Ureter (tissue), 1 donor: ENCODE measurements at places on chromosomes 16 and 17. TPM values are rescaled to one million over a fixed set of nuclear protein-coding genes. Genes with fewer than 3 reads are reported as not detected.

Gene HYDIN
- total RNA-seq: 8.4 TPM

Gene FDXR
- 18.4 TPM for total RNA-seq

Gene SSTR5
- 0.47 TPM for total RNA-seq

Gene PTX4
- 0.34 TPM for total RNA-seq

Gene TAC4
- not detected for total RNA-seq

Gene PRSS22
- 41.2 TPM for total RNA-seq

Gene TMED6
- total RNA-seq: 1.5 TPM

Gene RGS9
- total RNA-seq: 6.1 TPM

Gene OTOA
- 0.70 TPM for total RNA-seq

Gene IGF2BP1
- total RNA-seq: not detected

Gene ERCC4
- total RNA-seq: 16.2 TPM

Gene QRICH2
- total RNA-seq: 1.9 TPM

Gene SLC5A10
- not detected for total RNA-seq

- DNase-seq: peak; percentile 87
These were observed 52.1 kb downstream of the CUEDC1 start for GRCh38 chr17:57902800-57903759.

DNA sequence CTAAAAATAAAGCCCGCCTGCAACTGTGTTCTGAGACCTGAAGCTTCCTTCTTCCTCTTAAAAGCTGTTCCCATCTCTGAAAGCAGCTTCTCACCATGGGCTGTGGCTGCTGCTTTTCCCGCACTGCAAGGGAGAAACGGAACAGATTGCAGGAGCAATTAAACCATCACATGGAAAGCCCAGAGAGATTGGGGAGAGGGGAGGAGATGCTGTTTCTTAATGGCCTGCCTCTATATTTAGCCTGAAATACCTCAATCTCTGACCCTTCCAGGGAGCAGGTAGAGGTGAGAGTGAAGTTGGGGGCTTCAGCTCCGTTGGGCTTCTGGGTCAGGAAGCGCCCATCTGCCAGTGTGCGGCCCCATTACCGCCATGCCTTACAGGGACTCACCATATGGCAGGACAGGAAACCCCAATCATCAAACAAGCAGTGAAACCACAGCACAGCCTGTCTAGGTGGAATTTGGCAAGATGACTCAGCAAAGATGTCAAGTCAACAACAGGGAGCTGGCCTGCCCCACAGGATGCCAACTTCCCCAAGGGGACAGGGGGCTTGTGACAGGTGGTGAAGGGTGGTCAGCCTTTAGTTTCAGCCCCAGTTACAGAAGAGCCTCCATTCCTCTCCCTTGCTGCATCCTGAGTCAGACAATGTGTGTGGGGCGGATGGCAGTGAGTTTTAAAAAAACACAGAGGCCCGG lies 286.6 kb upstream of the CCL2 start:
- no peak for DNase-seq

DNA sequence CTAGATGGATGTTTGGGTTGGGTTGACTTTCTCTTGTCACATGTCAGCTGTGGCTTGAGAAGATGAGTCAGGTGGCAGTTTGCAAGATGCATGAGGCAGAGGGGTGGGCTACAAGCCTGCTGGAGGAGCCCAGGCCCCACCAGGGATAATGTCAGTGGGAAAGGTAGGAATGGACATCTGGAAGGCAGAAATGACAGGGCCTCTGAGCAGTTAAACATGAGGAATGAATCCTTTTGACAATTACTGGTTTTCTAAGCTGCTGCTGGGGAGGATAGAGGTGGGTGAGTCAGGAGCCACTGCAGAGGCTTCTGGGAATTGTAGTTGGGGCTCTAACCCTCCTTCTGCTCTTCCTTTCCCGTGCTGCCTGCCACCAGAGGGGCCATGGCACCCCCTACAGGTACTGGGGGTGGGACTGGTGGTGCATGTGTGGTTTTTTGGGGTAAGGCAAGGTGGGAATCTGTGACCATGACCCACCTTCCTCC lies 15.7 kb downstream of the SLC52A1 start:
- DNase-seq: no peak

DNA sequence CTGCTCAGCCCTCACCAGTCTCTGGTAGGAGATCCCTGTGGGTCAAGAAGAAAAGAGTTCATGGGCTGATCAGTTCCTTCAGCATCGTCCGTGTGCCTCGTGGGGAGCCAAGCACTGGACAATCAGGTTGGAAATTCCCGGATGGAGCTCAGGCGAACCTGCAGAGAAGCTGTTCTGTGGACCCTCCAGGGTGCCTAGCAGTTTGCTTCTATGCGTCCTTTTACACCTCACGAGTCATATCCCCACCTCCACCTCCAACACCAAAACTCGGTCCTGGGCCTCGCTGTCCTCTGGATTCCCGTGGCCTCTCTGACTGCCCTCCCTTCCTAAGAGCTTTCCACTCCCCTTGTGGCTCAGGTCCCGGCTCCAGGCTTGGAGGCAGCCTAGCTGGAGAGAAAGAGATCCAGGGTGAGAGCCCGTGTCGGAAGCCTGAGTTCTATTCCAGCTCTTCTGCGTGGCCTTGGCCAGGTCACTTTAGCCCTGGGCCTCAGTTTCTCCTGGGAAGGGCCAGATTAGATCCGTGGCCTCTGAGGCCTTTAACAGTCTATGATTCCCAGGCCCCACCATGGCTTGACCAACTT lies 26.2 kb upstream of the PIK3R6 start:
- no peak for DNase-seq

DNA sequence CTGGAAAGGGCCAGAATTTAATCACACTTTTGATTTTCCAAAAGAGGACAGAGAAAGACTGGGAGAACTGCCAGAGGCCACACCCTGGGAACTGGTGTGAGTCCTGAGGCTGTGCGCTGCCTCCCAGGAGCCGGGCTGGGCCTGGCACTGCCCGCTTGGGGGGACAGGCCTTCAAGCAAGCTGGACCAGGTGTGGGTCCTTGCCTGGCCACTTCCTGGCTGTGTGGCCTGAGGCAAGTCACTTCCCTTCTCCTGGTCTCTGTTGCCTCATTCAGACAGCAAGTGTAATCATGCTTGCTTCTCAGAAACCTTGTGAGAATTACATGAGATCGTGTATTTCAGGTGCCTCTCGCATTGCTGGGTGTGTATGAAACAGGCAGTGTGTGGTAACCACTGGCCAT lies 143.0 kb downstream of the SNX29 start:
- no peak for DNase-seq

- DNase-seq: peak; percentile 39
These were observed 146.4 kb upstream of the CHMP6 start for GRCh38 chr17:80845069-80845862.

- DNase-seq: no peak
These were observed 818 bp upstream of the BCAS3 start for GRCh38 chr17:60676758-60677307.

DNA sequence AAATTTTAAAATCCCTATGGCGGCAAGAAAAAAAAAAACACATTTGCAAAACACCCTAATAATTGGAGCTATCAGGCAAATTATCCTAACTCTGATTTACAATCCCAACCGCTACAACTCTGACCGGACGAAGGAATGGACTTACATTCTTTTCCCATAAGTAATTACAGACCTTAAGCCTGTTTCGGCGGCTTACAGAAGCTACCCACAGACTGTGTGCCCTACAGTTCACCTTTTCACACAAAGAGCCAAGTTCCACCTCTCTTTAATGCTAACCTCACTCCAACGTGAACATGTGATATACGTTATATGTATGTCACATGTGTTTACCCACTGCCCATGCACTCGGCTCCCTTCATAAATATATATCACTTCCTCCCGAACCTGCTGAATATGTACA lies 8.7 kb upstream of the MEAK7 start:
- DNase-seq: no peak

GRCh38 chr16:6926762-6927161 lies 405.9 kb upstream of the RBFOX1 start:
- no peak for DNase-seq

GRCh38 chr16:4172070-4172469 lies 55.8 kb upstream of the ADCY9 start:
- no peak for DNase-seq

DNA sequence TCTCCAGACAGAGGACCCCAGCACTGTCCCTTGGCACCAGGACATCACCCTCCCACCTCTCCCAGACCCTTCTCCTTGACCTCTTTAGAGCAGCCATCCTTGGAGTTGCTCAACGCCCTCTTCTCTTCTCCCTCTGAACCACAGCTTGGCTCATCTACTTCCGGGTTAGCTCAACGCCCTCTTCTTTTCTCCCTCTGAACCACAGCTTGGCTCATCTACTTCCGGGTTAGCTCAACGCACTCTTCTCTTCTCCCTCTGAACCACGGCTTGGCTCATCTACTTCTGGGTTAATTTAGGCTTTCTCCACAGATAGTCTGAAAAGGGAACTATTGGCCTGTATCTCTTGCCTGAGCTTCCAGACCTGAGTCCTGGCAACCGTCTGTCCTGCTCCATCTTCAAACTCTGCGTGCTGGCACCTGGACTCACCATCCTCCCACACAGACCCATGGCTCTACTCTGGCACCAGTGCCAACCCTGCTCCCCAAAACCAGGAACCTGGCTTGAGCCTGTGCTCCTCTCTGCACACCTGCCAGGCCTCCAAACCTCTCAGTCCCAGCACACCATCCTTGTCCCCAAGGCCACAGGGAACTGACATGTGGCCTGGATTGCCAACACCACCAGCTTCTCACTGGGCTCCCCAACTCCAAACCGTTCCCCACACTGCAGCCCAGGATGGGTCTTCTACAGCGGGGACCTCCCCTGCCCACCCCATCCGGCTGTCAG lies 25.3 kb upstream of the FAAP100 start:
- DNase-seq: no peak

DNA sequence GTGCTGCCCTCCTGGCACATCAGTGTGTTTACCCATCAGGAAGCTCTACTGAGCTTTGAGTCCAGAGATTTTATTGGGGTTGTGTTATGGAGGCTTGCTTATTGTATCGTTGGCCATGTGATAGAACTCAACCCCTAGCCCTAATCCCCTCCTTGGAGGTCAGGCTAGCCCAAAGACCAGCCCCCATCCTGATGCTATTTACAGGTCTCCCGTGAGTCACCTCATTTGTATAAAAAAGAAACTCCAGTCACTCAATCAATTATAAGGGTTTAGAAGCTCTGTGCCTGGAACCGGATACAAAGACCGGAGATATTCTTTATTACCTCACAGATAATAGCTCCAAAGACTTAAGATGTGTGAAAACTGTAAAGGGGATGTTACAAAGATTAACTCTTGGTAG lies 405.9 kb downstream of the CNTNAP4 start:
- no peak for DNase-seq

DNA sequence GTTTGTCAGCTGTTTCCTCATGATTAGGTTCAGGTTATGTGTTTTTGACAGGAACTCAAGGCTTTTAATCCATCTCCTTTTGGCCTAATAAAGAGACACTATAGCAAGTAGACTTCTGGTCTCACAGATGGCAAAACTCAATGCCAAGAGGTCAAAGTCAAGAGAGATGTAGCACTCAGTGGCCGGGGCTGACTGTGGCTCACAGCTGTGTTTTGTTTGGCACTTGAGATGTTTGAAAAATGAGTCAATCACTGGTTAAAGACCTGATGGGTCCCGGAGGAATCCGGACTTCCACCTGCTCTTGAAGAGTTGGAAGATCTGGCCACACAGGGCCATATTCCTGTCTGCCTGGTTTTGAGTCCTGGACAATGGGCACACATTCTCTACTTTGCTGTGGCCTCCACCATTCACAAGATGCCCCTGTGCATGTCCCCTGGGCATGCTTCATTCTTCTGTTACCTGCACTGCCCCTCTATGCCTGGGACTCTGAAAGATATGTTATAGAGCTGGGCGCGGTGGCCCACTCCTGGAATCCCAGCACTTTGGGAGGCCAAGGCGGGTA lies 210.3 kb downstream of the SNX29 start:
- DNase-seq: no peak

- no peak for DNase-seq
These were observed 1226.0 kb downstream of the CDH8 start for GRCh38 chr16:60810250-60810649.

DNA sequence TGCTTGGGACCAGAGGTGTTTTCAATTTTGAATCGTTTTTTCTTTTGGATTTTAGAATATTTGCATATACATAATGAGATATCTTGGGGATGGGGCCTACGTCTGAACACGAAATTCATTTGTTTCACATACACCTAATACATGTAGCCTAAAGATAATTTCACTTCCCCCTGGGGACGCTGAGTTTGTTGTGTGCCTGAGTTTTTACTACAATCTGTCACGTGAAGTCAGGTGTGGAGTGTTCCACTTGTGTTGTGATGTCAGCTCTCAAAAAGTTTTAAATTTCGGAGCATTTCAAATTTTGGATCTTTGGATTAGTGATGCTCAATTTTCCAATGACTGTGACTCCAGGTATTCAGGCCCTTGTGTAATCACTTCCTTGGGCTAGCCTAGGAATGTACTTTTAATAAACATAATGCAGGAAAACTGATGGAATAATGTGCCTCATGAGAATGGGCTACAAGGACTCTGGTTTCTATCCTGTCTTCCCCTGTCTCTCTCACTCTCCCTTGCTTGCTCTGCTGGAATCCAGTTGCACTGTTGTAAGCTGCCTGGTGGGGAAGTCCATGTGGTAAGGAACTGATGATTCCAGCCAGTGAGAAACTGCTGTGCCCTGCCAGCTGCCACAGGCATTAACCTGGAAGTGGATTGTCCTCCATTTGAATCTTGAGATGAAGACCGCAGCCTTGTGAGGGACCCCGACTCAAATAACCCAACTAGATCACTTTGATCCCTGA lies 403.8 kb downstream of the SHISA9 start:
- DNase-seq: no peak

- peak; percentile 78 for DNase-seq
These were observed 8.5 kb downstream of the TIMM22 start for GRCh38 chr17:1005361-1005946.

GRCh38 chr16:86843812-86844211 lies 265.5 kb downstream of the FOXL1 start:
- DNase-seq: no peak

DNA sequence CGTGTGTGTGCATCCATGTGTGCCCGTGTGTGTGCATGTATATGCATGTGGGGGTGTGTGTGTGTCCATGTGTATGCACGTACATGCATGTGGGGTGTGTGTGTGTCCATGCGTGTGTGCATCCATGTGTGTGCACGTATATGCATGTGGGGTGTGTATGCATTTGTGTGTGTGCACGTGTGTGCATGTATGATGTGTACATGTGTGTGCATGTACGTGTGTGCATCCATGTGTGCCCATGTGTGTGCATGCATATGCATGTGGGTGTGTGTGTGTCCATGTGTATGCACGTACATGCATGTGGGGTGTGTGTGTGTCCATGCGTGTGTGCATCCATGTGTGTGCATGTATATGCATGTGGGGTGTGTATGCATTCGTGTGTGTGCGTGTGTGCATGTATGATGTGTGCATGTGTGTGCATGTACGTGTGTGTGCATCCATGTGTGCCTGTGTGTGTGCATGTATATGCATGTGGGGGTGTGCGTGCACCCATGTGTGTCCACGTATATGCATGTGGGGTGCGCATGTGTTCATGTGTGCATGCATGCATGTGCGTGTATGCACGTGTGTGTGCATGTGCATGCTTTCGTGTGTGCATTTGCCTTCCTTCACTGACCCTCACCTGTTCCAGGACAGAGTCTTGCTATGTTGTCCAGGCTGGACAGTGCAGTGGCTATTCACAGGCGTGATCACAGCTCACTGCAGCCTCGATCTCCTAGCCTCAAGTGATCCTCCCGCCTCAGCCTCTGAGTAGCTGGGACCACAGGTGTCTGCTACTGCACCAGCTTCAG lies 129.6 kb upstream of the TNRC6C start:
- DNase-seq: no peak
